Fibroblast of skin of right quadriceps (primary cell): ENCODE measurements at places on chromosomes 6 and 20.

- no peak for DNase-seq
These were observed 779.6 kb downstream of the MAFB start for GRCh38 chr20:39909447-39909846.

GRCh38 chr6:73898599-73898998, 202.6 kb downstream of the CD109 start:
- no peak for DNase-seq

- no peak for DNase-seq
These were observed 128.8 kb downstream of the SOBP start for GRCh38 chr6:107618672-107619071.

DNA sequence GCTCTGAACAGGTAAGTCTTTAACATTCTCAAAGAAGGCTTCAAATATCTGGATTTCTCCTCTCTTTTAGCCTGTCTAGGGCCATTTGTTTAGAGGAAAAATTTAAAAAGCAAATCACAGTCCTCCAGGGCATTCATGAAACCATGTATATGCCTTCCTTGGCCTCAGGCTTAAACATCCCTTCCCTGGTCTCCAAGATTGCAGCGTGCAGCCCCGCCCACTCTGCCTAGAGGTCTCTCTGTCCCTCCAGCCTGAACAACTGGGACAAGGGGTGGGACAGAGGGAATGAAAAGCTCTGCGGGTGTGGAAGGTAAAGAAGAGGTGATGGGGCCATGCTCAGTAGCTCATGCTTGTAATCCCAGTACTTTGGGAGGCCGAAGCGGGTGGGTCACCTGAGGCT, 9.8 kb upstream of the CBFA2T2 start:
- no peak for DNase-seq

DNA sequence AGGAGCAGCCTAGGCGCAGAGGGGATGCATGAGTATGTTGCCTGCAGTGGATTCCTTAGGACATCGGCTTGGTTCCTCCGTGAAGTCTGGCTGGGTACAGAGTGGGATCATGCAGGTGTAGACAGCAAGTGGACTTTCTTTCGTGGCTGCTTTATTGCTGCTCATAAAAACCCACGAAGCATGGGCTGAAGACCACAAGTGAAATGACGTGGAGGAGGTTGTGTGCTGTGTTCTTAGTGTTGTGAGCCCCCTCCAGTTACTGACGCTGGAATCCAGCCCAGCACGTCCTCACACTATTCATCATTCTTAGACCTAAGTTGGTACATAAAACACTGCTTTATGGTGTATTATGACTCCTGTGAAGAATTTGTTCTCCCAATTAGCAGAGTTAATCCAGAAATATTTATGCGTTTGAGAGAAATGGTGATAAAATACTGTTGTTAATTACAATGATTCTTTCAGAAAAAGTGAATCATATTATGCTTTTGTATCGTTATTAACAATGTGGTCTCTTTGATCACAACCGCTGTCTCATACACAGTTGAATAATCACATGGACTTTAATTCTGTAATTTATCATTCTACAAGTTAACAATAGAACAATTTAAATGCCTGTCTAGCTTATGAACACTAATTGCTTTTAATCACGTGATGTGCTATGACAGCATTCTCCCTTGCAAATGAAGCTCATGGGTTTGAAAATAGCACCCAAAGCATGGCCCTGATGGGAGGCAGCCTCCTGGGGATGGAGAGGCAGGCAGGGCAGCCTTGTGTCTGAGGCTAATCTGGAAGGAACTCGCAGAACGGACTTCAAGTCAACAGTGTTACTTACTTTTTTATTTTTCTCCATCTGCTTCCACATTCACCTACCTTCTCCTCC, 233.9 kb upstream of the SYNDIG1 start:
- DNase-seq = no peak

- no peak for DNase-seq
These were observed 586 bp upstream of the LST1 start for GRCh38 chr6:31585491-31585890.
